ENCODE measurements at places on chromosomes 7 and 10. TPM values are rescaled to one million over a fixed set of nuclear protein-coding genes. Genes with fewer than 3 reads are reported as not detected.

- no peaks in the 10 kb centered on the region for H3K4me1 ChIP-seq
- peaks cover 24% of the 10 kb centered on the region for H3K36me3 ChIP-seq
- H3K4me3 ChIP-seq = no peak overlapping the region
- DNase-seq = no peak
- peaks cover 17% of the 10 kb centered on the region for H3K27me3 ChIP-seq
Measured at GRCh38 chr7:1794888-1795542, 124.9 kb downstream of the ELFN1 start.

DNA sequence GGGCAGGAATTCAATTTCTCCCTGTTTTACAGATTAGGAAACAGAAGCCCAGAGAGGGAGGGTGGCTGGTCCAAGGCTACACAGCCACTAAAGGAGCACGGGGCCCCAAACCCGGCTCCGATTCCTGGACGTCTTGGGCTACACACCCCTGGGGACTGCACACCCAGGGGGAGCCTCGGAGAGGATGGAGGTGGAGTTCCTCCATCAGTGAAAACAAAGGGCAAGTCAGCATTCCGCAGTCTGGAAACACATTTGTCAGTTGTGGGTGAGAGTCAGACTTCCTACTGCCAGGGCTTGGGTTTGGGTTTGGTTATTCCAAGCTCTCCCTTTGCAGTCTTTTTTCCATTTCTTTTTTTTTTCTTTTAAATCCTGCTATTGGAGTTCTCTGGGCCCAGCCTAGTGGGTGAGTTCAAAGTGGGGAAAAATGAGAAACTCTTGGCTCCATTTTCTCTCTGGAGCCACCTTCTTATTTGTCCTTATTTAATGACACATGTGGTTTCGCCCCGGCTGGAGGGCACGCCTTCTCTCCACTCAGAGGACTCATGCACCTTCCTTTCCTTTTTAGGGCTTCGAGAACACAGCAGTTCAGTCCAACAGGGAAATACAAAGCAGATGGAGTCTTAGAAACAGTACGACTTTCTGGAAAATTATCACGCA lies 59.9 kb upstream of the AQP1 start:
- no peak for DNase-seq
- H3K27ac ChIP-seq = no peak overlapping the region
- no peaks in the 10 kb centered on the region for H3K36me3 ChIP-seq

DNA sequence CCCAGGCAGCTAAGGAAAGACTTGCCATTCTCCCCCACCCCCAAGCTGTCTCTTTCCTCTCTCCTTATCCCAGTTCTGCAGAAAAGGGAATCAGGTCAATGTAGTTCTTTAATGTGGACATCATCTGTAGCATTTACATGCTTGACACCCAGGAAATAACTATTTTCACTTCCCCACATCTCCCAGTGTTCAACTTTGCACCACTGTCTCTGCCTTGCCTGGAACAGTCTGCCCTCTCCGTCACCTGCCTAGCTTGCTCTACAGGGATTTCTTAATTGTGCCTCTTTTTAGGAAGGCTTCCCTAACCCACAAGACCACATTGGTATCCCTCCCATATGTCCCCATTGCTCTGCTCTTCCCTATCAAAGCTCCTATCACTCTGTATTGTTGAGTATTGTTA lies 45.9 kb upstream of the TOMM7 start:
- DNase-seq = no peak
- no peaks in the 10 kb centered on the region for H3K27me3 ChIP-seq
- no peak overlapping the region for H3K27ac ChIP-seq

POLD2 gene
- 140 TPM for total RNA-seq

CALHM1 gene
- total RNA-seq = 0.30 TPM

DNA sequence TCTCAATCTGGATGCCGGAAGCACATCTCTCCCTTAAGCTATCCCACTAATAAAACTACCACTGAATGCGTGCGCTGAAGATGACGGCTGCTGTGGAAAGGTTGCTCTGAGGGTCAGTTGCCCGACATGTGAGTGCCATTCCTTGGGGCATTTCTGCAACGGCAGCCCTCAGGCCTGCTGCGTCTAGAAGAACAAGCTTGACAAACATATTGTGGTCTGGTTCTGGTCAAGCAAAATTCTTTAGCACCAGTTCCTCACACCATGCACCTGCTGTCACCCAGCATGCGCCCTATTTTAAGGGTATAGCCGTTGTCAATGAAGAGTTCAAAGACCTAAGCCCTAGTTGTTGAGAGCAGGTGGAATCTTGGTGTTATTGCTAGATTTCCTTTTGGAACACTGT lies 184.2 kb downstream of the SRPK2 start:
- no peak overlapping the region for H3K27ac ChIP-seq
- H3K36me3 ChIP-seq = 0 out of 2 replicates have a peak, but pooled peaks cover 2% of the 10 kb centered on the region
- H3K4me1 ChIP-seq = peaks cover 24% of the 10 kb centered on the region
- DNase-seq = no peak

DNA sequence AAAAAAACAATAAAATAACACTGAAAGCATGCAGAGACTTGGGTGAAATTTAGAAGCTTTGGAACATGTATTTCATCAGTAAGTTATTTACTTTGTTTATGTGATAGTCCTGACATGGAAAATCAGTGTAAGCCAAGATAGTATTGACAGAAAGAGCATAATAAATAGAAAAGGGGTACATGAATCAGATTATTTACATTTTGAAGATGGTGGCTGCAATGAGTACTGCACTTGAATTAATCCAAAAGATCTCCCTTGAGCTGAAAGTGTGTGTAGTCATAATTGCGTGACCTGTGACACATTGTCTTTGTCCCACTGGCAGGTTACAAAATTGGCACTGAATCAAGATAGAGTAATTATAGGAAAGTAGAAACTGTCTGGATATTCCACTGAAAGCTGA lies 562.9 kb downstream of the GFRA1 start:
- H3K36me3 ChIP-seq = no peaks in the 10 kb centered on the region
- no peak for DNase-seq
- no peak overlapping the region for H3K4me3 ChIP-seq
- no peak overlapping the region for H3K27ac ChIP-seq

RBM20 gene
- total RNA-seq = 0.37 TPM

DNA sequence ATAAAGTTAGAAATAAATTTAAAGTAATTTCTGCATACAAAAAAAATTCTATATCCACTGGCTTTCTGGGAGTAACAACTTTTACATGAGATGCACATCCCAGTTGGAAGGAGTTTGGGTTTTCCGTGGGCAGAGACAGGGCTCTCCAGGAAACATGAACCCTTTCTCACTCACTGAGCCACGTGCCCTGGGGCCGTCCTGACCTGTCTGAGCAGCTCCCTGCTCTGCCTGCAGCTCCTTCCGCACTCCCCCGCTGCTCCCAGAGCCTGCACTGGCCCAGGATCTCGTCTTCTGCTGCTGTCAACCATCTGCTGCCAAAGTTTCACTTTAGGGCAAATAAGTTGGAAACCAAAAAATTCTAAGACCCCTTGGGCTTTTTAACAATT lies 169.1 kb downstream of the DIP2C start:
- no peak for DNase-seq
- peaks cover 32% of the 10 kb centered on the region for H3K4me1 ChIP-seq
- no peak overlapping the region for H3K27ac ChIP-seq

DNA sequence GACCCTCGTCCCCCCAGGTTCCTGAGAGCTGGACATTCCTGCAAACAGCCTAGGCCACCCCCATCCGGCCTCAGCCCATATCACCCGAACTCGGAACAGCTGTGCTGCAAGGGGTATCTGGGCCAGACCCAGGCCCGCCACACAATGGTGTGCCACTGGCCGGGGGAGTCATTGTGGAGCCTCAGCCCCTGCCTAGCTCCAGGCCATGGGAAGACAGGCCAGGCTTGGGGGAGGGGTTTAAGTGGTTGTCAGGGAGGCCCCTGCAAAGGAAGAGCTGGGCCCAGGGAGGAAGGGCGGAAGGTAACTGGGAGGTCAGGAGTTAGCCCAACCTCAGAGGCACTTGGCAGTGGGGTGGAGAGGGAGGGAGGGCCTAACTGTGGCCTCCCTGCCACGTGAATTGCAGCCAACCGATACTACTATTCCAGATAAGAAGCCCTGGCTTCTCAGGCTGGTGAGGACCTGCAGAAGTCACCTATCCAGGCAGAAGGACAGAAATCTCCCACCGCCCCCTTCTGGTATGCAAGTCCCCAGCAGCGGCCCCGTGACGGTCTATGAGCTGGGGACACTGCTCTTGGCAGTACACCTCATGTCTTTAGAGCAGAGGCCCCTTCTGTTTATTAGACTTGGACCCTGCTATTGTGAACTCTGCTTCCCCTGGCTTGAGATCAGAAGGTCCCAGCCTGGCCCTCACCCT lies 26.8 kb downstream of the VSIR start:
- H3K27ac ChIP-seq = no peak overlapping the region
- peaks cover 17% of the 10 kb centered on the region for H3K4me1 ChIP-seq
- no peak overlapping the region for H3K4me3 ChIP-seq
- peak; percentile 52 for DNase-seq

GRCh38 chr7:46218461-46219200 lies 297.6 kb upstream of the IGFBP3 start:
- DNase-seq = no peak
- H3K4me3 ChIP-seq = no peak overlapping the region
- no peaks in the 10 kb centered on the region for H3K36me3 ChIP-seq
- H3K4me1 ChIP-seq = peaks cover 13% of the 10 kb centered on the region

DNA sequence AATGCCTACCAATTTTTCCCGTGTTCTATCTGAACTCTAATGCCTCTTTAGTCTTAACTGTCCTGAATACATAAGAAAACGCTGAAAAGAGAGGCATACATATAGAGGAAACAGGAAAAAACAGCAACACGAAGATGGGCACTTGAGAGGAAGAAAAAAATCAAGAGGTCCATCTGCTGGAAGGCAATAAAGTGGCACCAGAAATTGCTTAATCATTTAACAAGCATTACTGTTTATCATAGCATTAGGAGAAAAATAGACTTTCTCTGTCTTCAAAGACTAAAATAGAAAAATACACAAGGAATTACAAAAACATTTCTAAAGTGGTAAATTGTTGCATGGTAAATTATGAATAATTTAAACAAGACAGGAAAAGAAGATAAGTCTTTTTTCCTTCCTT lies 35.0 kb downstream of the NSUN6 start:
- no peaks in the 10 kb centered on the region for H3K27me3 ChIP-seq
- H3K36me3 ChIP-seq = peaks cover 35% of the 10 kb centered on the region
- H3K4me3 ChIP-seq = no peak overlapping the region
- DNase-seq = no peak

SMIM30 gene
- 47.2 TPM for total RNA-seq

GRCh38 chr10:72068901-72069446 lies 19.4 kb downstream of the SPOCK2 start:
- peaks cover 5% of the 10 kb centered on the region for H3K4me1 ChIP-seq
- H3K27ac ChIP-seq = no peak overlapping the region
- H3K4me3 ChIP-seq = no peak overlapping the region
- no peaks in the 10 kb centered on the region for H3K27me3 ChIP-seq
- no peak for DNase-seq

DNA sequence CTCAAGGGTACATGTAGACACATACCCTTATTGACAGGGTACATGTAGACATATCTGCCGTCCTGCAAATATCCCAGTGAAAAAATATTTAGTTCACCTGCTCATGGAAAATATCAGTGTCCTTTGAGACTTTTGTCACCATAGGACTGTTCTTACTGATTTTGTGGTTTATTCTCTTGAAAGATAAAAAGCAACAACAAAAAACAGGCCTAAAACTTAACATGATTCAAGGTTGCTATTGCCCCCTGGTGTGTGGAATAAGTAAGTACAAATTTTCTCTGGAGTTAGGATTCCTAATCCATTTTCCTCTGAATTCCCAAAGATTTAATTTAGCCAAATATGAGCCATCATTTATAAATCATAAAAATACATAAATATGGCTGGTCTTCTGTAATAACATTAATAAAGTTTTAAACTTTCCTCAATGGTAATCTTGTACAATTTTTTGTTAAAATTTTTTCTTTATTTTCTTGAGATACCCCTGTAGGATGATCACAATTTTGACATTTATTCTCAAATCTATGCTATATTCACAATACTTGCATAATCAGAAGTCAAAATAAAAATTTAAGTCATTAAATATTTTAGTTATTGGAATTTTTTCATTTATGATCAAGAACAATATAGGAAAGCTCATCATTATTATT lies 741.4 kb upstream of the POT1 start:
- no peak overlapping the region for H3K4me3 ChIP-seq
- H3K27me3 ChIP-seq = no peaks in the 10 kb centered on the region
- H3K36me3 ChIP-seq = no peaks in the 10 kb centered on the region
- no peaks in the 10 kb centered on the region for H3K4me1 ChIP-seq

GRCh38 chr7:132451161-132451560 lies 125.1 kb downstream of the PLXNA4 start:
- no peak overlapping the region for H3K27ac ChIP-seq
- peaks cover 13% of the 10 kb centered on the region for H3K4me1 ChIP-seq
- H3K27me3 ChIP-seq = peaks cover 4% of the 10 kb centered on the region
- no peak overlapping the region for H3K4me3 ChIP-seq
- no peaks in the 10 kb centered on the region for H3K36me3 ChIP-seq

SPDYE5 gene
- total RNA-seq = not detected

PLXNA4 gene
- total RNA-seq = 0.46 TPM

CHST12 gene
- total RNA-seq = 21.7 TPM

GRCh38 chr10:133133471-133134231 lies 26.4 kb upstream of the KNDC1 start:
- no peak for DNase-seq
- H3K36me3 ChIP-seq = no peaks in the 10 kb centered on the region
- H3K4me3 ChIP-seq = no peak overlapping the region
- H3K4me1 ChIP-seq = no peaks in the 10 kb centered on the region

DNA sequence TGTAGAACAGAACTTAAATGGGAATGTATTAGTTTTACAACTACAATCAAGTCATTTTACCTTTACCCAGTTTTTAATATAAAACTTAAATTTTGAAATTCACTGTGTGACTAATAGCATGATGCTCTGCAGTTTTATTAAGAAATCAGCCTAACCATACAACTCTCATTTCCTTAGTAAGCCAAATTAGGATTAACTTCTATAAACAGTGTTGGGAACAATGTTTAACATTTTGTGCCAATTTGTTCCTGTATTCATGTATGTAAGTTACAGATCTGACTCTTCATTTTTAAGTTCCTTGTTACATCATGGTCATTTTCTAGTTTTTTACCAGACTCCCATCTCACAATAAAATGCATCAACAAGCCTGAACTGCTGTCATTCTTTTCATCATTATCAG lies 209.8 kb downstream of the ZEB1 start:
- no peak overlapping the region for H3K4me3 ChIP-seq
- H3K4me1 ChIP-seq = peaks cover 9% of the 10 kb centered on the region
- H3K36me3 ChIP-seq = no peaks in the 10 kb centered on the region
- no peak for DNase-seq

ARF5 gene
- total RNA-seq = 171 TPM

SYT15 gene
- total RNA-seq = 1.2 TPM

DNA sequence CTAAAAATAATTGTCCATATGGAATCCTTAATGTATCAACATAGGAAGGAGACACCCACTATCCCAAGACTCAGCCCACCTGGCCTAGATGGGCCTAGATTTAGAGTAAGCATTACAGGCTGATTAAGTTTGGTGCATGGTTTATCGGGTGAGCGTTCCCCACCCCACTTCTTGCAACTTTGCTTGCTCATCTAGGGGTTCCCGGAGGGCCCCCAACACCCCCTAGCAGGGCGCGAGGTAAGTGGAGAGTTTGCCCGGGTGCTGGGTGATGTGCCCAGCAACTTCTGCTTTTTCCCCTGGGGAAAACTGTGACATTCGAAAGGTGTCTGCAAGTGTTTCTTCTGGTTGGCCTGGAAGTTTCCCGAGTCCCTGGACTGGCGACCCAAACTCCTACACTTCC lies 31.7 kb downstream of the SKIDA1 start:
- 0 out of 2 replicates have a peak, but pooled peaks cover 2% of the 10 kb centered on the region for H3K36me3 ChIP-seq
- H3K27me3 ChIP-seq = peaks cover 23% of the 10 kb centered on the region
- H3K4me3 ChIP-seq = peak overlapping the region; percentile 74
- H3K4me1 ChIP-seq = peaks cover 53% of the 10 kb centered on the region
